ENCODE measurements at places on chromosomes 3 and 15.
A peak's percentile ranks its signal among the peaks of the same experiment; 100 is the strongest.

GRCh38 chr3:20051123-20051806 is 11.0 kb downstream of the KAT2B start:
- H3K27ac ChIP-seq = peak overlapping the region; percentile 19
- H3K4me1 ChIP-seq = peaks cover 40% of the 10 kb centered on the region
- H3K4me3 ChIP-seq = no peak overlapping the region
- H3K36me3 ChIP-seq = no peaks in the 10 kb centered on the region
- DNase-seq = no peak
- H3K27me3 ChIP-seq = no peaks in the 10 kb centered on the region

GRCh38 chr3:47722859-47723258 is 58.8 kb downstream of the SMARCC1 start:
- no peaks in the 10 kb centered on the region for H3K36me3 ChIP-seq
- no peak overlapping the region for H3K4me3 ChIP-seq
- no peak for DNase-seq
- no peaks in the 10 kb centered on the region for H3K4me1 ChIP-seq
- peak overlapping the region; percentile 22 for H3K27ac ChIP-seq

GRCh38 chr15:75359537-75360250 is 8.7 kb downstream of the MAN2C1 start:
- H3K36me3 ChIP-seq = no peaks in the 10 kb centered on the region
- no peaks in the 10 kb centered on the region for H3K4me1 ChIP-seq
- H3K4me3 ChIP-seq = no peak overlapping the region
- no peak overlapping the region for H3K27ac ChIP-seq
- H3K27me3 ChIP-seq = no peaks in the 10 kb centered on the region

DNA sequence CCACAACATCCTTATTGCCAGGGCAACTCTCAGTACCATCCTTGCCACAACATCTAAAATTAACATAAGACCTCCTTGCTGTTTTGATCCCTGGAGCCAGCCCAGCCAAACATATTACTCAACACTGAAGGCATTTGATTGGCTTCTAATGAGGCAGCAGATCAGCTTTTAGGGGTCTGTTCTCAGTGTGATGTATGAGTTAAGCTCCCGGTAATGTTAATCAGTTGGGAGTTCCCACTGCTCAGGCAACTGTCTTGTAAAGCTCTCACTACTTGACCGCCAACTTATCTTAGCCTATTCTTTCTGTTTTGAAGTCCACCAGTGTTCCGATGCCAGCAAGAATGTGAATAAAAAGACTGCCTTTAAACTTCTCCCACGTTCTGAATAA is 158.9 kb downstream of the FOXB1 start:
- no peak overlapping the region for H3K4me3 ChIP-seq
- no peak overlapping the region for H3K27ac ChIP-seq
- DNase-seq = no peak

DNA sequence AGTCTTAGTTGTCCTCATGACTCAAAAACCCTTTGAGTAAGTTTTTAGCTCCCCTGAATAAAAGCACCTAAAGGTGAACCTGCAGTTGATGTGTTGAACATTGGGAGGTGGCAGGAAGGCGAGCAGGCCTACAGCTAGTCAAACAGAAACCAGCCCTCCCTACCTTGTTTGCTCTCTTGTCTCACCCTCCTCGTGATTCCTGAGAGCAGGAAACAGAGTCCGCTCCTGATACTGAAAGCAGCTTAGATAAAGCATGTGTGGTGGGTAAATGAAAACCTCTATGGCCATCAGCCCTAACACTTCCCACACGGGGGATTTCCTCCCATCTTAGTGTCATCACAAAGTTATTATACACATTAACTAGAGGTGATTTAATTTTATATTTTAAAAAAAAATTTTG is 21.8 kb upstream of the CLDN18 start:
- no peak for DNase-seq
- H3K36me3 ChIP-seq = no peaks in the 10 kb centered on the region
- no peaks in the 10 kb centered on the region for H3K4me1 ChIP-seq
- H3K27me3 ChIP-seq = no peaks in the 10 kb centered on the region
- no peak overlapping the region for H3K4me3 ChIP-seq

DNA sequence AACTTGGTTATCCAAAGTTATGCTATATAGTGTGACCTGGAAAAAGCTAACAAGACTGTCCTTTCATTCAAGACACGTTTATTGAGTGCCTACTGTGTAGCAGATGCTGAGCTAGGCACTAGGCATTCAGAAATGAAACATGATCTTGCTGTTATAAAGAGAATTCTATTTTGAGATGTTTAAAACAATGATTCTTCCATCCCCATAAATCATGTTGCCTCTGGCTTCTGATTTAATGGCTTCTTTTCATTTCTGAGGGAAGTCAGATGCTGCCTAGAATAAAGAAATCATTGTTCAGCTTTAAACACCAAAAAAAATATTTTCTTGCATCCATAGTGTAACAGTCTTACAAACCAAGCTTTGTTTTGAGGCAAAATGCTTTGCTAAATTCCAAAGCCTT is 620.9 kb upstream of the UBE2E2 start:
- no peak for DNase-seq
- H3K4me1 ChIP-seq = no peaks in the 10 kb centered on the region
